Activated CD8-positive, alpha-beta memory T cell treated with anti-CD3 and anti-CD28 coated beads for 24 hours (primary cell): ENCODE measurements at places on chromosomes 11 and 22.

GRCh38 chr22:47381240-47381639 lies 618.8 kb downstream of the TBC1D22A start:
- DNase-seq = no peak

DNA sequence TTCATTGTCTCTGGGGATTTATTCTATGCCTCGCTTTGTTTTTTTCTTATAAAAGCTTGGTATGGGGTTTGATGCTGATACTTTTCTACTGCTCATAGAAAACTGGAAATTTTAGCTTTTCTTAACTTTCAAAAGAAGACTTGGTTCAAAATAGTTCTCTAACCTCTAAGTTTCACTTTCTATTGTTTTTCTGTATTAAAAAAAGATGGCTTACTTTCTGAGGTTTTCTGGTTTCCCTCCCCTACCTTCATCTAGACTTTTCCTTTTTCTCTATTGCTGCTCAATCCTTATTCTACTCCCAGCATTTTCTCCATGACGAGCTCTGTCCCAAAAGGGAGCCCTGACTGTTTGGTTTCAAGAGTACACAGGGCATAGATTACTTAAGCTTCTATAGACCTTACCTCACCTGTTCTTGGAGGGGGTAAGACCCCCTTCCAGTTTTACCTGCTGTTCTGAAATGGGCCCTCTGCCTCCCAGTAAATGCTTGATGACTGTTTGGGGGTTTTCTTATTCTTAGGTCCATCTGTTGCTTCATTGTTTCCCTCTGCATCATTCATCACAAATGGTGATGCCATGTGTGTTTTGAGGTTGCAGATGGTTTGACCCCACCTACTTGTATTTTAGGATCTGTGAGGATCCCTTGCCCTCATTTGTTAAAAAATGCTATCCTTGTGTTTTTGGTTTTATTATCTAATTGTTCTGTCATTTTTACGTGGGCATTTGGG lies 29.5 kb downstream of the DNHD1 start:
- no peak for DNase-seq

- no peak for DNase-seq
These were observed 24.9 kb downstream of the TCP11L1 start for GRCh38 chr11:33064033-33064825.

GRCh38 chr22:26476705-26477340 lies 6.8 kb downstream of the HPS4 start:
- no peak for DNase-seq

- DNase-seq = peak; percentile 70
These were observed 4.6 kb downstream of the SAA2 start for GRCh38 chr11:18243783-18244362.

- DNase-seq = no peak
These were observed 99.8 kb downstream of the ARL14EP start for GRCh38 chr11:30422447-30423278.

GRCh38 chr22:38162881-38163843 lies 18.5 kb downstream of the PLA2G6 start:
- DNase-seq = no peak

DNA sequence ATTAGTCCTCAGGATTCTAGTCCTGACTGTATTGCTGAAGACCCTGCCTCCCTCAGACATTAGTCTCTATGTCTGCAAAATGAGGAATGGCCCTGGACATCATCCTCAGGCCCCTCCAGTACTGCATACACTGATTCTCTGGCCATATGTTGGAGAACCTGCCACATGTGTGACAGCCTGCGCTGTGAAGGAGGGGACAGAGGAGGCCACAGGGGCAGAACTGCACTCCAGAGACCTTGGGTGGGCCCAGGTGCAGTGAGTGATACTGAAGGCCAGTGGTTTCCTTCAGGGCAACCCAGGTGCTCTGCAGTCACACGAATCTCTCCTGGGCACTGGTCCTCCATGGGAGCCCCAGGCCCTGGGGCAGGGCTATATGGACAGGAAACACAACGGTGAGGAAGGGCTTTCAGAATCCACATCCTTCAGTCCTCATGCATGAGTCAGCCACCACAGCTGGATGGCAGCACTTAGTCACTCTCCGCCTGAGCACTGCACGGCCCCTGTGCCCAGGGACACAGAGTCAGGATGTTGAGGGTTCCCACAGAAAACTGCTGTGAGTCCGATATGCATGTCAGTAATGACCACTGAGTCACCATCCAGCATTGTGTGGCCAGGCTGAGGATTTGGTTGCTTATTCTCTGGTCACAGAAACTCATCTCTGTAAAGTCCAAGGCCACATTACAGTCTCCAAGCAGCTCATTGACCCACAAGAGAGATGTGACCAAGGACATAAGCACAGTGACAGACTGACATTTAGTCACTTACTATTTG lies 39.7 kb downstream of the ME3 start:
- DNase-seq = no peak

- no peak for DNase-seq
These were observed 534.2 kb downstream of the TBC1D22A start for GRCh38 chr22:47296405-47297260.

GRCh38 chr11:27694992-27695391 lies 5.3 kb downstream of the BDNF start:
- DNase-seq = no peak

DNA sequence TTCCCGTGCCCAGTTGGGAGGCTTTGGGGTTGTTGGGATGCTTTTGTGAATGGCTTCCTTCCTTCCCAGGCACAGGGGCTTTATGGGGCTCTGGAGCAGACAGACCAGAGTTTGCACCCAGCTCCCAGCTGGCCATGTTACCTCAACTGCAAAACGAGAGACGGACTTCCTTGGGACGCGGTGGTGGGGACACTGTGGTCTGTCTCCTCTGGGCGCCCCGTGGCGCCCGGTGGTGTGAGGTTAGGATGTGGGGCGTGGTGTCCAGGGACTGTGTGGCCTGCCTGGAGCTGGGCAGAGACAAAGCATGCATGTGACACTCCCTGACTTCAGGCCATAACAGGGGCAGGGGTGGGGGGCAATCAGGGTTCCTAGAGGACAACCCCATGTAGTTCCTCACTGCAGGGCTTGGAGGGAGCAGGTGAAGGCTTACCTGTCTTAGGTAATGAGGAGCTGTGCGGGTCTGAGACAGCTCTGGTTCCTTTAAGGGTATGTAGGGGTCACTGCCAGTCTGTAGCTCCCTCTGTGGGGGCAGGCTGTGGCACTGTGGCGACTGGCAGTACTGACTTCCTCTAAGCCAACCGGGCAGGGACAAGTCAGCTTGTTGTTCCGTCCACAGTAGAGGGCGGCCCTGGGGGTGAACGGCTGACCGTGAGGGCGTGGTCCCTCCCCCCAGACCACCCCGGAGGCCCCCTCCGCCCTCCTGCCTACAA lies 14.4 kb downstream of the KCNQ1 start:
- no peak for DNase-seq

GRCh38 chr11:119845756-119846155 lies 116.8 kb upstream of the NECTIN1 start:
- DNase-seq = no peak

DNA sequence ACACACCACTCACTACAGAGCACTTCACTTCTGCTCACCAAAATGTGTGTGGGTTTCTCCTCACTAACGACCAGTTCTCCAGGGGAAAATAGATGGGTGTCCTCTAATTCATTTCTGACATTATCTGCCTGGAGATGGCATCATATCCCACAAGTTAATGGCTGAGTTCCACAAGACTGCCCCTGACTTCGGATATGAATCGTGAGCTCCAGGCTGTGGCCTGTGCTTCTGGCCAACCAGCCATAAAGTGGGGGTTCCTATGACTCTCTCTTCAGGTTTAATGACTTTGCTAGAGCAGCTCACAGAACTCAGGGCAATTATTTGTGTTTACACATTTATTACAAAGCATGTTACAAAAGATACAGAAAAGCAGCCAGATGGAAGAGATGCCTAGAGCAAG lies 113.0 kb upstream of the SYT13 start:
- DNase-seq = no peak

GRCh38 chr11:47244448-47245350 lies 3.9 kb downstream of the ACP2 start:
- no peak for DNase-seq

DNA sequence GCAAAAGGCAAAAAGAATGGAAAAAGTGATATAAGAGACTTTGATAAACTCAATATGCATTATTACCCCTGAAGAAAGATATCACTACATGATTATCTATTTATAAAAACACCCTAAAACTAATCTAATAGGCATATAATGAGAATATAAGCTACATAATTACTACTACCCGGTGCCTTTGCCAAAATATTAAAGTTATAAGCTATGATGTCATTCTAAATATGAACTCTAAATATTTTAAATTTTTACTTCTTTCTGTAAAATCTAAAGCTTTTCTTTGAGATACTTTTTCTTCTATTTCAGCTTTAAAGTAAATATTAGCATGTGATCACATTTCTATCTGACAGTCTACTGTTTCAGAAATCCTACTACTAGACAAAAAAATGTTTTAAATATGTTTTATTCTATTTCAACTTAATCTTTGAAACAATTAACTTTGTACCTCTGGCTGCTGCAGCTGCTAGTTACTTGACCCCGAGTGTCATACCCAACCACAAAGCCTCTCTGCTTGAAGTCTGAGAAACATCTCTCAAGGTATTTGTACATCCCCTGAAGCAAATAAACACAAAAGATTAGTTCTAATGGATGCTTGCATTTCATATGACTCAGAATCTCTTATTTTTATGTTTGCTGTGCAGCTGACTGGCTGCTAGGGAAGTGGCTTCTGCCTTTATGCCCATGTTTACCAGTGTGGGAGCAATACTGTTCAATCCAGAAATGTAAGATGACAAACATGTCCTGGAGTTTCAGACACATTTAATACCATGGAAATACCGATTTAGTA lies 26.8 kb downstream of the PGM2L1 start:
- DNase-seq = no peak

GRCh38 chr11:128400382-128401203 lies 186.8 kb downstream of the ETS1 start:
- no peak for DNase-seq

GRCh38 chr11:24240496-24241175 lies 256.2 kb upstream of the LUZP2 start:
- DNase-seq = no peak

GRCh38 chr22:20179455-20180244 lies 28.8 kb upstream of the CCDC188 start:
- no peak for DNase-seq

DNA sequence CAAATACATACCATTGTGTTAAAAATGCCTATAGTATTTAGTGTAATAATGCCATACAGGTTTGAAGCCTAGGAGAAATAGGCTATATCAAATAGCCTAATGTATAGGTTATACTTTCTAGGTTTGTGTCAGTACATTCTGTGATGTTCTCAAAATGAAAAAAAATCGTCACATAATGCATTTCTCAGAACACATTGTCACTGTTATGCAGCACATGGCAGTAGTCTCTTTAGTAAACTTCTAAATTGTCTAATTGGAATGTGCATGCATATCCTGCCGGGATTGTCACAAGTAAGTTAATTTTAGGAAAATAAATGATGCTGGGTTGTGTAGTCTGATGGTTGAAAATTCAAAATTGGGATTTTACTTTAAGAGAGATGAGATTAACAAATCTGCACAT lies 920.1 kb upstream of the CNTN5 start:
- DNase-seq = no peak
